CD8-positive, alpha-beta memory T cell (primary cell): ENCODE measurements at places on chromosomes 16 and 17. TPM values are rescaled to one million over a fixed set of nuclear protein-coding genes. Genes with fewer than 3 reads are reported as not detected.

GRCh38 chr16:63690961-63691360 is 1430.9 kb downstream of the CDH11 start:
- no peak overlapping the region for H3K27ac ChIP-seq
- no peaks in the 10 kb centered on the region for H3K27me3 ChIP-seq
- DNase-seq: no peak
- H3K36me3 ChIP-seq: no peaks in the 10 kb centered on the region

GRCh38 chr17:2398655-2399571 is 1.9 kb downstream of the MNT start:
- H3K27me3 ChIP-seq: no peaks in the 10 kb centered on the region
- peaks cover 53% of the 10 kb centered on the region for H3K4me1 ChIP-seq
- H3K36me3 ChIP-seq: no peaks in the 10 kb centered on the region

The IGF2BP1 gene
- 0.24 TPM for total RNA-seq

DNA sequence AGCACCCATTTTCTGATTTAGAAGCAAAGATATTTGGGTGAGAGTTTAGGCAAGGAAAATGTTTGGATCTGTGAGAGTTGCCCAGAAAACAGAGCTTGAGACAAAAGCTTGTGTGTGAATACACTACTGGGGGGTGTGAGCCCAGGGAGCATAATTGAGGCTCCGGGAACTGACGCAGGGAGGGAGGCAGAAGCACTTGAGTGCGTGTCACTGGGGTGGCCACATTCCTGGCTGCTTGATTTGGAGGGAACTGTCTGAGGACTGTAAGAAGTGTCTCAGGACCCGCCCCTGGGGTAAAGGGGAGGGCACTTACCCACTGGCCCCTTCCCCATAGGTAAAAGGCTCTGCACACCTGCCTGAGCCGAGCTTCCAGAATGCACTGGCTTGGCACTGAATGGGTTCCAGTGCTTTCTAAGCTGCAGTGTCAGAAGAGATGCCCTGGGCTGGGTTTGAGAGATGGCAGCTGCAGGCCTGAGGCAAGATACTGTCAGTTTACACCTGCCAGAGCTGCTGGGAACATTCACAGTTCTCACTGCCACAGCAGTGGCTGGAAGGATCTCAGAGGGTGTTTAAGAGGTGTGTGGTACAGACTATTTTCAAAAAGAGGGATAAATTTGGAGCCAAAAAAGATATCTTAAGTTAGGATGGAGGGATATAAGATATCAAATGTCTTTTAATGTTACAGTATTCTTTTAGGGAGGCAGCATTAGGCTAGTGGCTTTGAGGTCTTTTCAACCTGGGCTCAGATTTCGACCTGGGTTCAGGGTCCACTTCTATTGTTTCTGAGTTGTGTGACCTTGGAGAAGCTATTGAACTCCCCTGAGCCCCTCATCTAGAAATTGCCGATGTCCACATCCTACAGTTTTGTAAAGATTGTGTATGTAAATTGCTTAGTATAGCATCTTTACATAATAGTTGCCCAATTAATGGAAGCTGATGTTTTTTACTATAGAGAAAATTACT is 6.9 kb upstream of the TEX2 start:
- no peaks in the 10 kb centered on the region for H3K27me3 ChIP-seq
- peaks cover 9% of the 10 kb centered on the region for H3K4me1 ChIP-seq
- DNase-seq: no peak

The PRSS36 gene
- total RNA-seq: 0.61 TPM

- no peak overlapping the region for H3K27ac ChIP-seq
- H3K36me3 ChIP-seq: no peaks in the 10 kb centered on the region
- H3K27me3 ChIP-seq: no peaks in the 10 kb centered on the region
- no peak overlapping the region for H3K4me3 ChIP-seq
- H3K4me1 ChIP-seq: peaks cover 8% of the 10 kb centered on the region
Observed at GRCh38 chr17:15883617-15884111, 61.3 kb upstream of the ADORA2B start.

The KRTAP4-5 gene
- not detected for total RNA-seq

- no peak for DNase-seq
- no peak overlapping the region for H3K4me3 ChIP-seq
- H3K36me3 ChIP-seq: no peaks in the 10 kb centered on the region
- no peak overlapping the region for H3K27ac ChIP-seq
Observed at GRCh38 chr16:78227855-78228254, 128.4 kb downstream of the WWOX start.

DNA sequence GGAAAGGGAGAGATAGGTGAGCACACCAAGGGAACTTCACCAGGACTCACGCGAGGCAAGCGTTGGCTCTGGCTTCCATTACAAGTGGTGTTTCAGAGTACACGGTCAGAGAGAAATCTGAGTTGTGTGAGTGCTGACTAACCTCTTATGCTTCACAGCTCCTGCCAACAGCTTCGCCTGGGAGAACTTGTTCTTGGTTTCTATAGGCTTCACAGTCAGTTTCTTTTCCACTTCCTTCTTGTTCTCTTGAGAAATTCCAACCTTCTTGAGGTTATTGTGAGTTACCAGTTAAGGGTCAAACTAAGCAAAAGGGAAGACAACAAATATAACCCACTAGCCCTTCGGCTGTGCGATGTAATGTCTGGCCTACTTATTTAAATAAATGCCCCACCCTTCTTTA is 18.9 kb downstream of the PSME3IP1 start:
- peaks cover 37% of the 10 kb centered on the region for H3K36me3 ChIP-seq
- no peaks in the 10 kb centered on the region for H3K4me1 ChIP-seq
- DNase-seq: no peak

DNA sequence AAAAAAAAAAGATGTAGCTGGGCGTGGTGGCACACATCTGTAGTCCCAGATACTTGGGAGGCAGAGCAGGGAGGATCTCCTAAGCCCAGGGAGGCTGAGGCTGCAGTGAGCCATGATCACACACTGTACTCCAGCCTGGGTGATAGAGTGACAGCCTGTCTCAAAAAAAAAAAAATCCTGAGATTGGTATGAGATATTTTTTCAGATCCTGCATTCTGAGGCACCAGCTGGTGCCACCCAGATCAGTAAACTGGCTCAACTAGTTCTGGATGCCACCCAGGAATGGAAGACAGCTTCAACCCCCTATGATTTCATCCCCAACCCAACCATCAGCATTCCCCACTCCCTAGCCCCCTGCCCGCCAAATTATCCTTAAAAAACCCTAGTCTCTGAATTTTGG is 7.1 kb upstream of the GJC1 start:
- no peaks in the 10 kb centered on the region for H3K36me3 ChIP-seq
- no peak overlapping the region for H3K27ac ChIP-seq
- H3K4me1 ChIP-seq: no peaks in the 10 kb centered on the region
- peaks cover 3% of the 10 kb centered on the region for H3K27me3 ChIP-seq

DNA sequence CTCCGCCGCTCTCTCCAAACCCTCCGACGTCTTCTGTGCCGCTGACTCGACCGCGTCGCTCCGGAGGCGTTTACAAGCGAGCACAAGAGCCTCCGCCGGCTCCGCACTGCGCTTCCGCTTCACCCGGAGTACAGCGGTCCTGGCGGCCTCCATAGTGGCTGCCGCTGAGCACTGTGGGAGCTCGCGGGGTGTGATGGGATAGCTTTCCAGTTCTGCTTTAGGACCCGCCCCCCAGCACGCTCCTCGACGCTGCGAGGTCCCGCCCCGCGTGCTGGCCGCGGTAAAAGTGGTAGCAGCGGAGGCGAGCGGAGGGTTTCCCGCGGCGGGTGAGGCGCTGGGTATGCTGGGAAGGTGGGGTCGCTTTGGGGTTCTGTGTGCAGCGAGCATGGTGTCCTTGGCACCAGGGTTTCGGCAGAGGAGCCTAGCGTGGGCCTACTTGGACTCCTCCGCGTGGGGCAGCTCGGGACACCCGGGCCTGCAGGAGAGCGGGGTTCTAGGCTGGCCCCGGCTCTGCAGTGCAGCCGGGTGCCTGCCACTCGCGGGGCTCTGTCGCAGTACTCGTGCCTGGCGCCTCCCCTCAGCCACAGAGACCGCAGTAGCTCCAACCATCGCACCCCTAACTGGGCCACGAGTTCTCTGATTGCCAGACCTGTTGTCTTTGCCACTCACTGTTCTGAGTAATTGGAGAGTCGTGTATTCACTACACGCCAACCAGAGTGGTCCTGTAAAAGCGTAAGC is at the start of the genes PRMT7 and SLC7A6OS:
PRMT7 (plus strand) TSS at position 246 of the 738 bp plus-strand sequence. CDS start 4,961 bp downstream, outside the sequence.
SLC7A6OS (minus strand) TSS at position 173 of the 738 bp plus-strand sequence; CDS start at position 153, 20 bp downstream.
- no peaks in the 10 kb centered on the region for H3K27me3 ChIP-seq
- H3K27ac ChIP-seq: peak within 1 kb of the TSS; percentile 83
- H3K36me3 ChIP-seq: peaks cover 14% of the 10 kb centered on the region
- peak within 1 kb of the TSS; percentile 95 for H3K4me3 ChIP-seq
- peaks cover 43% of the 10 kb centered on the region for H3K4me1 ChIP-seq
- DNase-seq: peak; percentile 92

The CPHXL2 gene
- not detected for total RNA-seq

- no peak for DNase-seq
- H3K27ac ChIP-seq: no peak overlapping the region
- no peaks in the 10 kb centered on the region for H3K36me3 ChIP-seq
- H3K4me3 ChIP-seq: no peak overlapping the region
Observed at GRCh38 chr17:68627956-68628575, 26.9 kb upstream of the FAM20A start.

- H3K27me3 ChIP-seq: peaks cover 3% of the 10 kb centered on the region
- no peak for DNase-seq
- H3K36me3 ChIP-seq: no peaks in the 10 kb centered on the region
- H3K27ac ChIP-seq: no peak overlapping the region
- no peaks in the 10 kb centered on the region for H3K4me1 ChIP-seq
Observed at GRCh38 chr16:82070656-82071369, 35.8 kb downstream of the HSD17B2 start.

The KRT24 gene
- not detected for total RNA-seq

The CACNA1H gene
- total RNA-seq: 0.31 TPM

- H3K27me3 ChIP-seq: no peaks in the 10 kb centered on the region
- no peaks in the 10 kb centered on the region for H3K36me3 ChIP-seq
- DNase-seq: no peak
Observed at GRCh38 chr17:17590883-17591354, 589 bp downstream of the PEMT start.

GRCh38 chr16:70730944-70731343 is 45.1 kb upstream of the MTSS2 start:
- peaks cover 8% of the 10 kb centered on the region for H3K36me3 ChIP-seq
- peaks cover 4% of the 10 kb centered on the region for H3K4me1 ChIP-seq
- no peaks in the 10 kb centered on the region for H3K27me3 ChIP-seq
- no peak overlapping the region for H3K4me3 ChIP-seq
- DNase-seq: no peak
- H3K27ac ChIP-seq: no peak overlapping the region

DNA sequence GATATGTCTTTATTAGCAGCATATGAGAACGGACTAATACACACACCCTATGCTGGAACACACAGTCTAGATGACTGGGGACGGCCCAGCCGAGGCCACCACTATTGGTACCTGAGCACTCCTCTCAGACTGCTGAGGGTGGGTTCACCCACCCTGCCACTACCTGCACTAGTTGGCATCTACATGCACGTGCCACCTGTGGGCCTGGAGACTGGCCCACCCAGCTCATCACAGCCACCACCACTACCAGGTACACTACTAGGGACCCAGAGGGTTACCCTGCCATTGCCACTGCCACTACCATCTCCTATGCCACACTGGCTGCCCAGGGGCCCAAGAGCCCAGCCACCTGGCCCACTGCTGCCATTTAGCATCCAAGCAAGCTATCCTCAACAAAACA is 32.5 kb downstream of the MEAK7 start:
- H3K4me1 ChIP-seq: no peaks in the 10 kb centered on the region
- H3K27me3 ChIP-seq: no peaks in the 10 kb centered on the region
- H3K27ac ChIP-seq: no peak overlapping the region
- DNase-seq: no peak

- no peaks in the 10 kb centered on the region for H3K27me3 ChIP-seq
- peak overlapping the region; percentile 64 for H3K27ac ChIP-seq
- no peaks in the 10 kb centered on the region for H3K36me3 ChIP-seq
- DNase-seq: no peak
- H3K4me3 ChIP-seq: no peak overlapping the region
Observed at GRCh38 chr16:88992351-88993165, 15.6 kb upstream of the CBFA2T3 start.

- no peak for DNase-seq
- no peaks in the 10 kb centered on the region for H3K27me3 ChIP-seq
- no peak overlapping the region for H3K4me3 ChIP-seq
- no peak overlapping the region for H3K27ac ChIP-seq
- H3K36me3 ChIP-seq: no peaks in the 10 kb centered on the region
Observed at GRCh38 chr16:85683363-85683762, 5.4 kb downstream of the GINS2 start.

DNA sequence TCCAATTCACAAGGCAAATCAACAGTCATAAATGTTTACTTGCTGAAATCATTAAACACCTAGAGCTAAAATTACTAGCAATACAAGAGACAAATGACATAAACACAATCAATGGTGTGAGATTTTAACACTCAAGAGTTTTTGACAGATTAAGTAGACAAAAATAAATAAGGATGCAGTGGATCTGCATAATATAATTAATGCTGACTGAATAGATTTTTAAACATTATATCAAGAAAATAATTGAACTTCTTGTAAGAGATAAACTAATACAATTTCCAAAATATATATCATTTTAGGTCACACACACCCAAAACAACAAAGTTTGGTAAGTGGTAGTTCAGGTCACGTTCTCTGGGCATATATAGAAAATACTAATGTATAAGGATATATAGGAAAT is 322.6 kb upstream of the XYLT1 start:
- H3K27me3 ChIP-seq: no peaks in the 10 kb centered on the region
- no peaks in the 10 kb centered on the region for H3K36me3 ChIP-seq
- no peak overlapping the region for H3K4me3 ChIP-seq
- no peak for DNase-seq

- DNase-seq: peak; percentile 33
- peaks cover 47% of the 10 kb centered on the region for H3K36me3 ChIP-seq
- H3K27ac ChIP-seq: no peak overlapping the region
- no peaks in the 10 kb centered on the region for H3K4me1 ChIP-seq
Observed at GRCh38 chr17:29111816-29112499, 68.2 kb downstream of the MYO18A start.

DNA sequence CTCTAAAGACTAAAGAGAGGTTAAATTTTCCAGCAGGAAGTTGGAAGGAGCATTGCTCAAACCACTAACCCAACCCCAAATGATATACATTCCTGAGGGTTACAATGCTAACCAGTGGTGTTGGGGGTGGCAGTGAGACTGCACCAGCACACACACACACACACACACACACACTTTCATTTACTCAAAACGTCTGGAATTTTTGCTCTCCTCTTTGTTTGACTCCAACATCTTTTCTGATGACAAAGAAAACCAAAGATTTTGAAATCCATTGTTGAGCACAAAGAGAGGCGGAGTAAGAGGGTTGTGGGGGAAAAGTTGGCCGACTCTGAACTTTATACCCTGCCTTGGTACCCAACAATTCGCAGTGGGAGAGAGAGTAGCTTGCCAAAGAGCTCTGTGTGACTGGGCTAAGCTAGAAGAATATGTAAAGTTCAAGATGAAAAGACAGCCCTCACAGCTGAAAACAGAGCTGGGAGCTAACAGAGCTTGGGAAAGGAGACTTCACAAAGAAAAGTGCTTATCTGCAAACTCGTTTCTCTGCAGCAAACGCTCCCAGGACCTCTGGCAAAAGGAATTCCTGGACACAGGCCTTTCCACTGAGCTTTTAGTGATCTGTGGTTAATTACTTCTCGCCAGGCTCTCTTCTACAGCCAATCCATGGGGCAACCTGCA is 426.0 kb upstream of the CDH11 start:
- H3K36me3 ChIP-seq: no peaks in the 10 kb centered on the region
- no peak overlapping the region for H3K4me3 ChIP-seq
- H3K27me3 ChIP-seq: no peaks in the 10 kb centered on the region
